Hepatocyte (in vitro differentiated cells): ENCODE measurements at places on chromosomes 3 and 15. TPM values are rescaled to one million over a fixed set of nuclear protein-coding genes. Genes with fewer than 3 reads are reported as not detected.
A peak's percentile ranks its signal among the peaks of the same experiment; 100 is the strongest.

GRCh38 chr3:177443469-177443868 lies 246.2 kb upstream of the TBL1XR1 start:
- DNase-seq, result peak; percentile 40

DNA sequence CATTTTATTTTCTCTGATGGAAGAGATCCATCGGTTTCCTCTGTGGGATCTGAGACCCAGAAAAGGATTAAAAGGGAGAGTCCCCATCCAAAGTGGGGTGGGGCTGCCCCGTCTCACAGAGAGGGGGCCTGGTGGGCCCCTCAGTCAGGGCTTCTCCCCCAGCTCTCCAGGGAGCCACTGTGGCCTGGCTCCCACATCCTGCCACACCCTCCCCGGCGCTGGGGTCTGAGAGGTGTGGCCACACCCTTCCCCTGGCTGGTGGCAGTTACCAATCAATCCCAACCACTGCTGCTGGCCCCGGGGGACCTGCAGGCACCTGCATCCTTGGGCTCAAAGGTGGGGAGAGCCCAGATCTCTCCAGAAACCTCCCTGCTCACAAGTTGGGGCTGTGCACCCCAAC lies 161.8 kb upstream of the IQSEC1 start:
- DNase-seq, result no peak

GNAT1 gene
- not detected in 2 replicates for polyA plus RNA-seq

GRCh38 chr3:144102421-144102820 lies 130.8 kb downstream of the DIPK2A start:
- DNase-seq, result no peak

- no peak for DNase-seq
Measured at GRCh38 chr15:49962044-49962602, 156.9 kb downstream of the ATP8B4 start.

DNA sequence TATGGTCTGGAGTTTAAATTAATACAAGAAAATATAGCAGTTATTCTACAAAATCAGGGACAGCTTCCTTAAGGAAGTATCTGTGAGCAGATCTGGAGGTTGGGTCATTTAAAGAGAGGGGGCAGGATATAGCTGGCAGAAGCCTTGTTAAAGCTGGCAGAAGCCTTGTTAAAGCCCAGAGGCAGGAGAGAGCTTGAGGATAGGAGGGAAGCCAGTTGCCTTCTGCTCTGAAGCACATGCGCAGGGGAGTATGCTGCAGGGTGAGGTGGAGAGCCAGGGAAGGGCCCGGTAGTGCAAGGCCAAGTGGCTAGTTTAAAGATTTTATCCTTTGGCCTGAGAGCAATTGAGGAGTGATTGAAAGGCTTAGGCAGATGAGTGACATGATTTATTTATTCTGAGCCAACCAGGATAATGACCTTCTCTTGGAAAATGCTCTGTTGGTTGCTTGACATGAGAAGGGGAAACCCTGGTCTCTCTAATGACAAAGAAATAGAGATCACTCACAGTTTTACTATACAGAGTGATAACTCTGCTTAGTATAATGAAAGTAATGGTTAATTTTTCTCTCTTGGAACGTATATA lies 3.9 kb downstream of the EAF1 start:
- no peak for DNase-seq

- no peak for DNase-seq
Measured at GRCh38 chr3:181056136-181056732, 66.7 kb upstream of the DNAJC19 start.

GRCh38 chr3:103166890-103167289 lies 732.1 kb downstream of the ZPLD1 start:
- DNase-seq, result no peak

DNA sequence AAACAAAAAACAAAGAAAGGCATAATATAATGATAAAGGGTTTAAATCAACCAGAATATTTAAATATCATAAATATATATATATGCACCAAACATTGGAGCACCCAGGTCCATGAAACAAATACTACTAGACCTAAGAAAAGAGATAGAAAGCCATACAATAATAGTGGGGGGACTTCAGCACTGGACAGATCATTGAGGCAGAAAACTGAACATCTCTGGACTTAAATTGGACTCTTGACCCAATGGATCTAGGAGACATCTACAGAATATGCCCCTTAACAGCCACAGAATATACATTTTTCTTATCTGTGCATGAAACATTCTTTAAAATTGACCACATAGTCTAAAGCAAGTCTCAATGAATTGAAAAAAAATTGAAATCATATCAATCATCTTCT lies 48.7 kb upstream of the CD96 start:
- no peak for DNase-seq

DNA sequence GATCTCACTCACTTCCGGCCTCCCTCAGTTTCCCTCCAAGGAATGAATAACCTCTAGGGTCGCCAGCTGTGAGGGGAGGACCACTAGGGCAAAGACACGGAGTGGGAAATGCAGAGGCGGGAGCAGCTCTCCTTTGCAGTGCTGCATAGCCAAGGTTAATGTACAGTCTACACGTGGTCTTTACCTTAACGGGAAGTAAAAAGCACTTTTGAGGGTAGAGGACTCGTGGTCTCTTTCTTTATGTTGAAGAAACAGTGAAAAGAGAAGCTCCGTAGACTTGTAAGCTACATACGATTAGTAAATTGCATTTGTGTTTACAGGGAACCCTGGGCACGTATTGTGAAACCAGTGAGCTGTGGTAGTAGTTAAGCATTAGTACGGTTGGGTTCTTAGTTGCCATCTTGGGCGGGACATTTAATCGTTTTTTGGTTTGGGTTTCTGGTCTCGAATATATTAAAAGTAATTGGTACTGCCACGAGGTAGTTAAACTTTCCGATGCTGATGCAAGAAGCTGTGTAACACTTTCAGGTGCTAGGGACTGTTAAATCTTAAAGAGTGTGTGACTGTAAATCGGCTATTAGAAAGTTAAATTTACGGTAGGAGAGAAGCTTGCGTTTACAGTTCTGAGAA lies 828 bp downstream of the U2SURP start:
- peak; percentile 31 for DNase-seq

LRRC31 gene
- polyA plus RNA-seq, result 1.1 and 1.4 TPM in 2 replicates

PRSS50 gene
- 1.4 and 1.6 TPM in 2 replicates for polyA plus RNA-seq

GRCh38 chr15:38474155-38474757 lies 20.3 kb downstream of the FAM98B start:
- peak; percentile 72 for DNase-seq

- no peak for DNase-seq
Measured at GRCh38 chr3:106206146-106206545, 337.3 kb upstream of the CBLB start.

DNA sequence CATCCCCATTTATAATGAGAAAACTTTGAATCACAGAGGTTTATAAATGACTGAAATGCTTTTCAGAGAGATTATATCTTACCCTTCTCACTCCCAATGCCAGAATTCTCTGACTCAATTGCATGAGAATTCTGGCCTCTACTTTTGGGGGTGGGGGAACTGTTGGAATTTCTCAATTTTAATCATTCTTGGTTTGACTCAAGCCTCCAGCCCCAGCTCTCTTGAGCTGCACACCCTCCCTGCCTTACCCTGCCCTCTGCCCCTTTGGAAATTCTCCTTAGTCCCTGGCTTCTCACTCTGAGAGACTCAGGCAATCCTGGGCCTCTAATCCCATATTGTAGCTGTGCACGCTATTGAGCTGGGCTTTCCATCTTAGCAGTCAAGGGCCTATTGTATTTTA lies 44.2 kb downstream of the ZNF589 start:
- DNase-seq, result no peak

- DNase-seq, result no peak
Measured at GRCh38 chr15:71596672-71597071, 213.7 kb upstream of the NR2E3 start.

GRCh38 chr15:98443526-98443925 lies 204.8 kb upstream of the IGF1R start:
- DNase-seq, result no peak

GRCh38 chr3:154324919-154325318 lies 632 bp upstream of the DHX36 start:
- peak; percentile 28 for DNase-seq

- no peak for DNase-seq
Measured at GRCh38 chr3:153113541-153113940, 48.5 kb upstream of the RAP2B start.

DNA sequence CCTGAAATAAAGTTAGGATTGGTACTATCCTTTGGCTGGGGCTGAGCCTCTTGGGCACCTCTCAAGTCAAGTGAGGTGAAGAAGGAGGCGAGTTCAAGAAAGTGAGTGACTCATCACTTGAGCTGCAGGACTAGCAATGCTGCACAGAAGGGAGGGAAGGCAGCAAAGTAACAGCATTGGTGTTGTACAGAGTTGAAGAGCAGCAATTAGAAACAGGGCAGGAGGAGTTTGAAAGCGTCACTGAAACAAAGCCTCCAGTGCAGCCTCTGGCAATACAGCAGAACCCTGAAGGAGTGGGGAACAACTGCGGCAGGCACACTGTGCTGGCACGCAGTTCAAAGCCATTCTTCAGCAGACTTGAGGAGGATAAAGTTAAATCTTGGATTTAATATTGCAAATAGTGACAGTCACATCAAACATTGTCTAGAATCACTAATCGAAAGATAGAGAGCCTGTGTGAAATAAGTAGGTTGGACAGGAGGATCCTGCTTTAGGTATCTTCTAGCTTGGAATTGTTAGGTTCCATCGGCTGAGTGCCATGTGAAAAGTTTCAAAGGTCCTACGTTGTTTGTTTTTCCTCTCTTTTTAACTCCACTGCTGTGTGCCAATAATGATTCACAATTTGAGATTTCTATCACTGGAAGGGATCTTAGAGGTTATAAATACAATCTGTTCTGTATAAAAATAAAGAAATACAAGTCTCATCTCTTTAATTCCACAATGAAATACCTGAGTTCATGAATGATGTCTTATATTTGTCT lies 479.8 kb downstream of the NAALADL2 start:
- peak; percentile 16 for DNase-seq

GRCh38 chr3:7695049-7695448 lies 806.6 kb upstream of the LMCD1 start:
- DNase-seq, result no peak

SHC4 gene
- 0.75 and 0.91 TPM in 2 replicates for polyA plus RNA-seq

- no peak for DNase-seq
Measured at GRCh38 chr3:174884776-174885568, 25.8 kb downstream of the NAALADL2 start.

SUCNR1 gene
- polyA plus RNA-seq, result 0.40 and 0.45 TPM in 2 replicates

- DNase-seq, result no peak
Measured at GRCh38 chr3:66473181-66473580, 27.6 kb downstream of the LRIG1 start.
